ENCODE measurements at places on chromosomes 12 and 14.

- DNase-seq, result no peak
Observed at GRCh38 chr12:7512553-7512952, 9.0 kb upstream of the CD163 start.

DNA sequence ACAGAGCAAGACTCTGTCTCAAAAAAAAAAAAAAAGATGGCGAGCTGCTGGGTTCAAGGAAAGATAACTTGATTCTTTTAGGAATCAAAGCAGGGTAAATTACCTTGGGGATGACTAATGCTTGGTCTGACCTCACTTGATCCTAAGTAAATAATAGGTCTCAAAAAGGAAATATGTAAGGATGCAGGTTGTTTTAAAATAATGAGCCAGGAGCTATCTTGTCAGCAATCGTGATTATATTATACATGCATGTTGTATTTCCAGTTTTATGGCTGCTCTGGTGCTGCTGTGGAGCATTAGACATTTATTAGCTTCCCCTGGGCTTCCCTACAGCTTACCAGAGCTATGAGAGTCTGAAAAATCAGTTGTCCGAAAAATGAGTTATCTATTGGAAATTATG is 2.6 kb downstream of the EIF2B2 start:
- no peak for DNase-seq

DNA sequence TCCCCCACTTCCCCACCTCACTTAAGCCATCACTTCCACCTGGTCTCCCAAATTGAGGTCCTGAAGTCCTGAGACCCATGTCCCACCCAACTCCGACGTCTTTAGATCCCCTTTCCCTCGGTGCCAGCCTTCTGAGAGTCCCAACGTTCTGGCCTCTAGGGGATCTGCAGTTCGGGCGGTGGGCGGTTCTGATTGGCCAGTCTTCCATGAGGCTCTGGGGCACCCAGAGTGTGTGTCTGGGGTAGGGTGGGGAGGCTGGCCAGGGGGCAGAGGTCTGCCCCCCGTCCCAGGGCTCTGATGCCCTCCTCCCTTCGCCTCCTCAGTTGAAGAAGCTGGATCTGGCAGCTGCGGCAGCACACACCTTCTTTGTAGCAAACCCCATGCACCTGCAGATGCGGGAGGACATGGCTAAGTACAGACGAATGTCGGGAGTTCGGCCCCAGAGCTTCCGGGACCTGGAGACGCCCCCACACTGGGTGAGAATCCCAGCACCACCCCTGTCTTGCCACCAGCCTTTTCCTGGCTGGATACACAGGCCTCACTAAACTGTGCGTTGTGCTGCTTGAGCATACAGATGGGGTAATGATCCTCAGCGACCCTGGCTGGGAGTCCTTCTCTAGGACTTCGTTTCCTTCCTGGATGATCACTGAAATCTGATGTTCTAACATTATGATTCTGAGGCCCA is 1.5 kb downstream of the P3H3 start:
- DNase-seq, result no peak

- no peak for DNase-seq
Observed at GRCh38 chr14:88032373-88032772, 27.4 kb downstream of the GPR65 start.

DNA sequence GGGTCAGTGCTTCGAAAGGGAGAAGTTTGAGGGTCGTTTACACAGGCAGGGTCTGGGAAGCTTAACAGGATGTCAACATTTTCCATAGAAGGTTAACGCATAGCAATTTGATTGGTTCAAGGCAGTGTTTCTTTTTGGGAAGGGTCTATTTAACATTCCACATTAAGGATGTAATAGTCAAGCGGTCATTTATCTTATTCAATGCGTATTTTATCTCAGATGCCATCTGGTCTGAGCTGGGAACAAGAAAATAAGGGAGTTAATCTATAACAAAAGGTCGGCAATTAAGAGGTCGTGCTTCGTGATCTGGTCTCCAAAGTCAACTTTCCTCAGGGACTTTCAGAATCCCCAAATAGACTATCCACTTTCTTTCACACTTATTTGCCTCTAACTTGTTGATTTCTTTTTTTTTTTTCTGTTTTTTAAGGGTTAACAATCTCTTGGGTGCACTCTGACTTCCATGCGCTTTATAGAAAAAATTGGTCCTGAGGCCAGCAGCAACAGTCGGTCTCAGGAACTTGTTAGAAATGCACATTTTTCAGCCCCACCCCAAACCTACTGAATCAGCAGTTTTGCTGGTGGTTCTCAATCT is 550 bp upstream of the RESF1 start:
- DNase-seq, result no peak

GRCh38 chr12:107845226-107845979 is 70.9 kb downstream of the ASCL4 start:
- DNase-seq, result no peak

DNA sequence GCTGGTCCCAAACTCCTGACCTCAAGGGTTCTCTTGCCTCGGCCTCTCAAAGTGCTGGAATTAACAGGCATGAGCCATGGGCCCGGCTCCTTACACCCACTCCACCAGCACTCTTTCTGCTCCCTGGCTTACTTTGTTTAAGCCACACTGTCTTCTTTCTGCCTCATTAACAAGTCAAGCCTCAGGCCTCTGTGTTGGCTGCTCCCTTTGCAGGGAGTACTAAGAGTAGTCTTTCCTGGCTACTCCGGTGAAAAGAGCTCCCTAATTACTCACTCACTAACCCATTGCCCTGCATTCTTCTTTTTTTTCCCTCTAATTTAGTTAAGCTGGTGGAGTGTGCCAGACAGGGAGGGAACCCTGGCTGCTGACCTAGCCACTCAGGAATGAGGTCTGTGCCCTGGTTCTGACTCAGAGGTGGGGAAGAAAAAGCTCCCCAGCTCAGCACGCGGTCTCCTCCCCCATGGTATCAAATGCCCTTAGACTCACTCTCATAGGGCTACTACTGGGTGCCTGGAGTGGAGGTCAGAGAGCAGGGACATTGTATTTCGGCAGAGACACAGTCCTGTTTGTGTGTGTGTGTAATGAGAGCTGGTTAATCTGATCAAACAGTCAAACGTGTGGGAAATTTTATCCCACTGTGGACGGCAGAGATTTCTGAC is 19.8 kb downstream of the GALNT6 start:
- no peak for DNase-seq

DNA sequence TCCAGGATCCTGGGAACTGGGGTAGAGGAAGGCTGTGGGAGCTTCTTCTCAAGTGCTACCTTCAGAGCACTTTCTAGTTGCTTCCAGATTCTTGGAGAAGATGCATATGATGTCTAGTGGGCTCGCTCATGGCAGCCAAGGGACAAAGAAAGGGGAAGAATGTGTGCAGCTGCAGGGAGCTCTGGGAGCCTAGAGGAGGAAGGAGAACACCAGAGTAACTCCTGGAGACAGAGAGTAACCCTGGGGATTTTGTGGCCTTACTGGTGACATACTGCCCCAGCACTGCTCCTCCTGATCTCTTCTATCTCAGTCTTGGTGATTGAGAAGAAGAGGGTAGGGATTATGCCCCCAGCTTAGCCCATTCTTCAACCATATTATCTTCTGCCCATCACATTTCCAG is 10.3 kb upstream of the SP7 start:
- DNase-seq, result no peak

DNA sequence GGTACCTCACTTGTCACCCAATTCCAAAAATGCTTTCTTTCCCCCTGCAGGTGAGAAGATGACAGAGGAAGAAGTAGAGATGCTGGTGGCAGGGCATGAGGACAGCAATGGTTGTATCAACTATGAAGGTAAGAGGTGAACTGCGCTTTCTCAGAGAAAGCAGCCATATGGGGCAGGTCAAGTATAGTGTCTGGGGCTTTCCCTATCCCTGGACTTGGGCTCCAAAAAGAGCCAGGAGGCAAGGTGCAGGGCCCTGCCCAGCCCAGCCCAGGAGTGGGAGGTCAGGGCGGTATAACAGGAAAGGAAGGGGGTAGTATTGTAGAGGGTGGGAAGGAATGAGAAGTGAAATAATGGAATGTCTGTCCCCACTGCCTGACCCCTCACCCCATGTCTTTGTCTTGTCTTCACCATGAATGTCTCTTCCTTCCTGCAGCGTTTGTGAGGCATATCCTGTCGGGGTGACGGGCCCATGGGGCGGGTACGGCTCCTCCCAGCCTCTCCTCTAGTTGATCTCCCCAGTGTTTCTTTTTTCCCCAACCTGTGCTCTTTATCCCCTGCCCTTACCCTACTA is 2.1 kb downstream of the MYL6 start:
- peak; percentile 43 for DNase-seq

DNA sequence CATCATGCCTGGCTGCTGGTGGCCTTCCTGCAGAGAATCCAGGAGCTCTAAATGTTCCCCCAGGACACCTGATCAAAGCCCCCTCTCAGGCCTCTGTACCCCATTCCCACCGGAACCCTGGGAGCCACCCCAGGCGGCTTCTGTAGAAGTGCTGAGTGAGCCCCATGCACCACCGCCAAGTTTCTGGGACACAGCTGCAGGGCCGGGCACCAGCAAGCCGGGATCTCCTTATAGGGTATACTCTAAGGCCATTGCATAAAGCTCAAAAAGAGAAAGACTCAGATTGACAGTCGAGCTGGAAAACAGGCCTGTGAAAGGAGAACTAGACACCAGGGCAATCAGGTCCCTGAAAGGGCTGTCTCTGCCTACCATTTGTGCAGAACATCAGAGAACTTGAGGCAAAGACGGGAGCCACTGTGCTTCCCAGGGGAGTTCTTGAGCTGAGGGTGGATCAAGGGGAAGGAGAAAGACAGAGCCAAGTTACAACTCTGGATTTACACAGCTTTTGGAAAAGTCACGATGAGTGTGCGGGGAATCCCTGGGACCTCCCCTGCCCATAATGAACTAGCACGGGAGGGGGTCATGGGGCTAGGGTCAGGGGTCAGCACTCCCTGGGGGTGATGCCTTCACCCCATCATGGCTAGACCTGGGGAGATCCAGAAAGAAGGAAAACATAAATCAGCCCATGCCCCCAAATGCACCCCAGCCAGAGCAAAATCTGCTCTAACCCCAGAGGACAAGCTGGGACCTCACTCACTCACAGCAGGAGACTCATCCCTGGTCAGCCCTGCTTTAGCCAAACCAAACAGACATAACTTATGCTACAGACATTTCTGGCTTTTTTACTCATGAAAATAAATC is 51.1 kb downstream of the ITPK1 start:
- no peak for DNase-seq

- no peak for DNase-seq
Observed at GRCh38 chr12:107593713-107594381, 91.8 kb upstream of the PWP1 start.

DNA sequence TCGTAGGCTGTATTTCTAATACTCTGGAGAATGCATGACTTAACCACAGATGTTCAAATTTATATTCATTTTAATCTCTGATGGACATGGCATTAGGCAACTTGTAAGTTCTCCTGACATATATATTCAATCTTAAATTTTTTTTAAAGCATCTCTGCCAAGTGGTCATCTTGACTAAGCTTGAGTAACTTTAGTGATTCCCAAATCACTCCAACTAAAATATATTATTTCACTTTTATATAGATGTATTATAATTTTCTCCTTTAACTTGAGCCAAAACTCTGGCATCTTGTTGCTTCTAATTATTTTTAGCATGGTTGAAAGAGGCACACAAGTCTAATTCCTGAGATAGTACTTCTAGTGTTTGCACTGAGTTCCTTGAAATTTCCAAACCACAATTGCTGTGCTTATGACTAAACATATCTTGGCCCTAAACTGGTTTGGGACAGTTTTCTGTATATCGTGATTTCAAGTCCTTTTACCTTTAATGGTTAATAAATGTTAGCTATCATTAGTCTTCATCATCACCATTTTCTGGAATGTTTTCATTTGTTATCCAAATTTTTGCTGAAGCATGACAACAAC is 8.4 kb downstream of the LRFN5 start:
- DNase-seq, result no peak

DNA sequence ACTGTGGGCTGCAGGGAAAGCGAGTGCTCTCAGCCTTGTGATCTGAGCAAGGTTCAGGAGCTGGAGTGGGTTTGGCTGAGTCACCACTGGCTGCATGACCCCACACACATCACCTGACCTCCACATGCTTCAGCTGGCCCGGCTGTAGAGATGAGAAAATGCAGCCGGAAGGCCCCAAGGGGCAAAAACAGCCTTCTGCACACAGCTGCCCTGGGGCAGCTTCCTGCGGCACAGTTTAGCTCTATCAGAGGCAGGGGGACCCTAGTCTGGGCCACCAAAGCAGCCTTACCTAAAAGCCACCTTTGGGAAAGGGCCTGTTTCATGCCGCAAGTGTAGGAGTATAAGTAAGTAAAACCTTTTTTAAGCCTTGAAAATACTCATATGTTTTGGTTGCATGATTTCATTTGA is 123.3 kb downstream of the SSPN start:
- DNase-seq, result no peak

GRCh38 chr12:6463216-6463615 is 7.3 kb downstream of the VAMP1 start:
- no peak for DNase-seq

DNA sequence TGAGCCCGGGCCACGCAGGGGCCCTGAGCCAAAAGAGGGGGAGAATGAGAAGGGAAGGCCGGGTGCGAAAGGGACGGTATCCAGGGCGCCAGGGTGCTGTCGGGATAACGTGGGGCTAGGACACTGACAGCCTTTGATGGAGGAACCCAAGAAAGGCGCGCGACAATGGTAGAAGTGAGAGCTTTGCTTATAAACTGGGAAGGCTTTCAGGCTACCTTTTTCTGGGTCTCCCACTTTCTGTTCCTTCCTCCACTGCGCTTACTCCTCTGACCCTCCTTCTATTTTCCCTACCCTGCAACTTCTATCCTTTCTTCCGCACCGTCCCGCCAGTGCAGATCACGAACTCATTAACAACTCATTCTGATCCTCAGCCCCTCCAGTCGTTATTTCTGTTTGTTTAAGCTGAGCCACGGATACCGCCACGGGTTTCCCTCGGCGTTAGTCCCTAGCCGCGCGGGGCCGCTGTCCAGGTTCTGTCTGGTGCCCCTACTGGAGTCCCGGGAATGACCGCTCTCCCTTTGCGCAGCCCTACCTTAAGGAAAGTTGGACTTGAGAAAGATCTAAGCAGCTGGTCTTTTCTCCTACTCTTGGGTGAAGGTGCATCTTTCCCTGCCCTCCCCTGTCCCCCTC is 3.0 kb downstream of the SSTR1 start:
- no peak for DNase-seq

GRCh38 chr14:50320283-50320682 is 8.2 kb downstream of the DMAC2L start:
- DNase-seq, result no peak

- no peak for DNase-seq
Observed at GRCh38 chr14:35441160-35441559, 36.6 kb upstream of the NFKBIA start.

- no peak for DNase-seq
Observed at GRCh38 chr12:64696080-64696741, 63.0 kb downstream of the GNS start.

DNA sequence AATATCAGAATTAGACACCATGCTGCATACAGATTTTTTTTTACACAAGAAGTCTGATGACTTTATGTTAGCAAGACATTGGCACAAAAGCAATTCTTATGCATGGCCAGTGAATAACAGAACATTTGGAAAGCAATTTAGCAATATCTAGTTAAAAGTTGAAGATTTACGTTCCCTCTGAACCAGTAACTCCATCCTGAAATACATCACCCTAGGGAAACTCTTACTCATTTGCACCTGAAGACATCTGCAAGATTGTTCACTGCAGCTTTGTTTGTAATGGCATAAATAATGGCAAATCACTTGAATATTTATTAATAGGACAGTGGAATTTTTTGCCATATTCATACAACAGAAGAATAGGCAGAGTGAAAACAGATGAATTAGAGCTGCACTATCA is 670.0 kb upstream of the NOVA1 start:
- no peak for DNase-seq

Measured in stimulated activated CD4-positive, alpha-beta T cell treated with anti-CD3 and anti-CD28 coated beads, Interleukin-2, amount 100 ng/mL, for 4 hours (primary cell).